ENCODE measurements at places on chromosomes 5 and 9. TPM values are rescaled to one million over a fixed set of nuclear protein-coding genes. Genes with fewer than 3 reads are reported as not detected.
A peak's percentile ranks its signal among the peaks of the same experiment; 100 is the strongest.

- peak overlapping the region; percentile 90 for H3K27ac ChIP-seq
- H3K36me3 ChIP-seq = no peaks in the 10 kb centered on the region
- H3K4me1 ChIP-seq = peaks cover 32% of the 10 kb centered on the region
- DNase-seq = peak; percentile 70
- H3K4me3 ChIP-seq = peak overlapping the region; percentile 53
These were observed 13.6 kb downstream of the ARHGAP26 start for GRCh38 chr5:142783601-142784341.

DNA sequence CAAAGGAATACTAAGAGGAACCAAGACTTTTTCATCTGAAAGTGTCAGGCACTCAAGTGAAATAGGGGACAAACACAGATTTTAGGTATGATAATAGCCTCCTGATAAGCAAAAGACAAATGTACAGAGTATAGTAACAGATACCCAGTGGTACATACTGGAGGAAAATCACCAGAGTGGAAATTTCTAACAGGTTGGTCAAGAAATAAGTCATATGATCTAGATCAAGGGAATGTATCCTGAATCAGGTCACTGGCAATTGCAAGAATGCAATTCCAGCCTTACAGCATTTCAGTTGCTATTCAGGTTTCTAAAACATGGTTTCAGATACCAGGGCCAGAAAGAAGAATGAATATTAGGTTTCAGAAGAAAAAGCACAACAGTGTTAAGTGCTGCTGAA lies 82.2 kb upstream of the SLCO6A1 start:
- H3K4me3 ChIP-seq = no peak overlapping the region
- H3K27ac ChIP-seq = no peak overlapping the region
- H3K4me1 ChIP-seq = peaks cover 6% of the 10 kb centered on the region
- DNase-seq = no peak

- H3K27me3 ChIP-seq = no peaks in the 10 kb centered on the region
- H3K4me3 ChIP-seq = peak within 1 kb of the TSS; percentile 90
- DNase-seq = peak; percentile 94
- H3K4me1 ChIP-seq = peaks cover 15% of the 10 kb centered on the region
These were observed at the start of gene TMEM8B for GRCh38 chr9:35829084-35829763. TMEM8B (plus strand) TSS chr9:35829228; CDS start chr9:35829448, 220 bp downstream.

The CCNJL gene
- 6.5 TPM for total RNA-seq

DNA sequence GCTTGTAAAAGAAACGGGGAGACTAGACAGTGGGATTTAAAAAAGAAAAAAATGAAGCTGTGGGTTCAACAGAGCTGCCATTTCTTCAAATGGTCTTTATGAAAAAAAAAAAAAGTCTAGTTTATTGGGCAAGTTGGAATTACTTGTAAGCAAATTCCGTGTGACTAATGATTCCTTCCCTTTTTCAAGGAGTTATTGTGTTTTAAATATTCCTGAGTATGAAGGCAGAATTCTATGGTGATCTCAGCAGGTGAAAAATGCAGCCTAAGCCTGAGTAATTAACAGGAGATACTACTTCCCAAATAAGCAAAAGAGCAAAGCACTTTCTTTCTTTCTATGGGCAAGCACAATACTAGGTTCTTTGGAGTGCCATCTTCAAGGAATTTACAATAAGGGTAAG lies 481.9 kb downstream of the ZNF608 start:
- no peaks in the 10 kb centered on the region for H3K27me3 ChIP-seq
- no peak for DNase-seq
- H3K4me3 ChIP-seq = no peak overlapping the region
- peak overlapping the region; percentile 78 for H3K27ac ChIP-seq
- no peaks in the 10 kb centered on the region for H3K36me3 ChIP-seq
- peaks cover 21% of the 10 kb centered on the region for H3K4me1 ChIP-seq

The PCA3 gene
- 0.59 TPM for total RNA-seq

The PCDHGB2 gene
- total RNA-seq = 8.9 TPM

- H3K36me3 ChIP-seq = no peaks in the 10 kb centered on the region
- no peaks in the 10 kb centered on the region for H3K4me1 ChIP-seq
- H3K4me3 ChIP-seq = no peak overlapping the region
- no peaks in the 10 kb centered on the region for H3K27me3 ChIP-seq
- no peak overlapping the region for H3K27ac ChIP-seq
These were observed 257.5 kb upstream of the PANK3 start for GRCh38 chr5:168836603-168837231.

DNA sequence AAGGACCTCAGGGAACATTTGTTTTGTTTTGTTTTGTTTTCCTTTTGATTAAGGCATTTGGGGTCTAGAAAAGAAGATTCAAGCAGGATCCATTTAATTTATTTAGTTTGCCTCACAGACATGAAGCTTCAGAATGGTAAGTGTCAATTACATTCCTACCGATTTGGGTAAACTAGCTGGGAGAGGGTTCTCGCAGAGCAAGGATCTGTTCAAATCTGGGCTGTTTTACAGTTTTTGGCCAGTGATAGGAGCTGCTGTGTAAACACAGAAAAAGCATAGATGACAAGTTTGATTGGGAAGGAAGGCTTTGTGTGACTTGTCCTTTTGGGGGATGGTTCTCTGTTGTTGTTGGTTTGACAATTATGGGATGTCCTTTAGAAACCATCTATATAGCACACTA lies 470.3 kb upstream of the WWC1 start:
- peaks cover 13% of the 10 kb centered on the region for H3K4me1 ChIP-seq
- no peaks in the 10 kb centered on the region for H3K27me3 ChIP-seq
- no peak for DNase-seq
- H3K36me3 ChIP-seq = no peaks in the 10 kb centered on the region
- H3K27ac ChIP-seq = no peak overlapping the region
- H3K4me3 ChIP-seq = peak overlapping the region; percentile 18

DNA sequence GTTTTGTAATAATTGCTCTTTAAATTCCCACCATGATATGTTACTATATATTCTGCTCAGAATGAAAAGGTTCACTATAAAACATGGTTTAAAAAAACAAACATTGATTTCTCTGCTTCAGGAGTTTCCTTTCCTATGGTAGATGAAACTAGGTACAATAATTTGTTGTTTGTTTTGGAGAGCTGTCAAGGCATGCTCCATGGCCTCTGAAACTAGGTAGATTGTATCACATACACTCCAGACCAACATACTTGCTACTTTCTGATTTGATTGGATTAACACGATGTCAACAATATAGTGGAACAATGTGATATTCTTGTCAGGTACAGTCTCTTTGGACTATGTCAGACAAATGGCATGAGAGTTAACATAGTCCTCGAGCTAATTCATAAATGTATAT lies 452.7 kb upstream of the CDH9 start:
- no peak overlapping the region for H3K4me3 ChIP-seq
- no peaks in the 10 kb centered on the region for H3K27me3 ChIP-seq
- no peak overlapping the region for H3K27ac ChIP-seq
- no peak for DNase-seq

All from SJCRH30 (cell line).